ENCODE measurements at places on chromosomes 5 and 9.
A peak's percentile ranks its signal among the peaks of the same experiment; 100 is the strongest.

DNA sequence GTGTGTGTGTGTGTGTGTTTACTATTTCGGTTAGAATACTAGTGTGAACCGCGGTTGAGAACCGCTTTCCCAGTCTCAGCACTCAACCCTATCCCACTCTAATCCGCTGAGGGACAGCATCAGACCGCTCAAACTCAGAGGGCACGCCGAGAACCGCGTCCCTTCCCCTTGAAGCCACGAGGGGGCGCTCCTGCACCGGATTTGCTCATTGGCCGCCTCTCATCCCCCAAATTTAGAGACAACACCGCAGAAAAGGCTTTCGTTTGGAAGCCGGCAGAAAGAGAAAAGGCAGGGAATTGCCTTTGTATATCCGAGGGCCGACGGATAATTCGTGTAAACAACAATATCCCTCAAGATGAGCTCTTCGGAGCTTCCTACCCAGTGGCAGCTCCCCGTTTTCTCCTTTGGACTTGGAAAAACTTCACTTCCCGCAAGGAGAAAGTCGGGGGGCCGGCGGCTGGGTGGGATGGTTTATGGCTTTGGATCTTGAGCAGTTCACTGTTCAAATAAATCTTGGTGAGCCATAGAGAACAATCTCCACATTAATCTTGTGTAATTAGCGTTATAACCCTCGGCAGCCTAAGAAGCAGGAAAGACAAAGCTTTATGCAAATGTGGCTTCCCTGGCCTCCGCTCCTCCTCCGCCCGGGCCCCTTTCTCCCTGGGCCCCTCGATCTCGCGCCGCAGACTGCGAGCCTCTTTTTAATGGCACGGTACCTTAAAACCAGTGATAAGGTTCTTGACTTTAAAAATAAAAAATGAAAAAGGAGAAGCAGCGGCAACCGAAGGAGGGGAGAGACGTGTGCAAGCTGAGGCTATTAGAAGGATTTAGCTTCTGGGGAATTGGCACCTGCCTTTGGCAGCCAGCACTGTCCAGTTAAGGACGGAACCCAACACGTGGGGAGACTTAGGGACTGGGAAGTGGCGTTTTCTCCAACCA, 296.8 kb downstream of the PARP8 start:
- peak; percentile 18 for DNase-seq

DNA sequence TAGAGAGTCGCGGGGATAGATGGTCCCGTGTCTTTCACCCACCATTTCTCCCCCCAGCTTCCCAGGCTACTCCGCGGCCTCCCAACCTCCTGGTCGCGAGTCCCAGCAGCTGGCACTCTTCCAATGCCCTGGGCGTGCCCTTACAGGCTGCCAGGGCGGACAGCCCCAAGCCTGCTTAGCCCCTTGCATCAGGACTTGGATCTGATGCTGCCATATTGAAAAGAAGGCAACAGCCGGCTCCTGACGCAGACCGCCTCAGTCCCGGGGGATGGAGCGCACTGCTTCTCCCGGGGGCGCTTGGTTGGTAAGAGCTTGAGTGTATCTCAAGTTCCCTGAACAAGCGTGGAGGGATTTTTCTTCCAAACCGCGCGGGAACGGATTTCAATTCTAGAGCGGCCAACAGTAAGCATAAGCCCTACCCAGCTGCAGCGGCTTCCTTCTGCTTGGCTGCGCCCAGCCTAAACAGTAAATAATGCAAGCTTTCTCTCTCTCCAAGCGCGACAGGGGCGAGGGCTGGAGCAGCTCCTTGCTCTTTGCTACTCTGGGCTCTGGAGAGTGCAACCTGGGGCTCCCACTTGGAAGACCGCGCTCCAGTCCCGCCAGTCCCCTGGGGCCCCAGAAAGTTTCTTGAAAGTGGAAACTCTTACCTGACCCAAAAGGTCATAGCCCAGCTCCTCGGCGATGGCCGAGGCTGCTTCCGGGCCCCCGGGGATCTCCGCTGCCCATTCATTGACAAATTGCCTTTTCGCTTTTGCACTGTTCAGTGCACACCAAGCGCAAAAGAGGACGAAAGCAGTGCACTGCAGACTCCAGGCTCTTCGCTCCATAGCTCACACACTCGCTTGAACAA, 607 bp downstream of the PCSK1 start:
- no peak for DNase-seq

GRCh38 chr9:94821098-94821887, 94.8 kb downstream of the AOPEP start:
- no peak for DNase-seq

DNA sequence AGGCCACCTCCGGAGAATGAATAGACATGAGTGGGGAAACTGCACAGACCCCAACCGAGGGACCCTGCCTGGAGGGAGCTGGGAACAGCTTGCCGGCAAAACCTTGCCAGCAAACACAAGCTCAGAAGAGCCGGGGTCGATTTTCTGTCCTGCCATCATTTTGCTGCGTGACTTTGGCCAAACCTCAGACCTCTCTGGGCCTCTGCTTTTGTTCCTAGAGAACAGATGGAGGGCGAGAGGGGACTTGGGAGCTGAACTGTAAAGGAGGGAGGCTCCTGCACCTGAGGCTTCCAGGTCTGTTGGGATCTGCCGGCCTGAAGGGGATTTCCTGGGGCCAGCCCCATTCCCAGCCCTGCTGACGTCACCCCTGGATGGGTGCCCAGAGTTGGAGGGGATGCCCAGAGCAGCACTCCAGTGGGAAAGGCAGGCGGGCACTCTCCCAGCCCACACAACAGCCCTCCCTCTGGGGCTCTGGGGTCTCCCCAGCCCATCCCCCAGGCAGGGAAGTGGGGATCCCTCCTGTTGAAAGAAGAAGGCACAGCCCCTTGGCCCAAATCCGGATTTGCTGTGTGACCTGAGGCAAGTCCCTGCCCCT, 40.4 kb upstream of the SYNPO start:
- DNase-seq = no peak

- DNase-seq = no peak
These were observed 1180.6 kb upstream of the CDH18 start for GRCh38 chr5:21168557-21168956.

DNA sequence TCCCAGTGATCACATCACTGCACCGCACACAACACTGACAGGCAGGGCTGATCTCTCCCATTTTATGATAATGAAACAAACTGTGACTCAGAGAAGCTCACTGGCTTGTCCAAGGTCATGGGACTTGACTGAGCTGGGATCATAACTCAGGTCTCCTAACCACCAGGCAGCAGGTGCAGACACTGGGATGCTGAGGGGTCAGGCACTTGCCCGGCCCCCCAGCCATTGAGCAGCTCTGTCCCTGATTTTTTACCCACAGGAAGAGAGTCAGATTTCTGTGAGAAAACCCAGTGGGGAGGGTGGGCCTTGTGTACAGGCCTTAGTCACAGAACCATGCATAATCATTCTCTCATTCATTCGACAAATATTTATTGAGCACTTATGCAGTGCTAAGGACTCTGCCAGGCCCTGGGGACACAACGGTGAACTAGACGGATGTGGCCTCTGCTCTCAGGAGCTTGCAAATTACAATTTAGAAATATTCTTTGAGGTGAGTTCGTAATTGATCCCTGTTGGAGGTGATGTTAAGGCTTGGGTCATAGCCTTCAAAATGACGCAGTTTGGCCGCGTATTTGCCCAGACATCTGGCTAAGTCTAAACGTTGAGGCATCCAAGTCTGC, 54.5 kb upstream of the TGFBR1 start:
- no peak for DNase-seq

- DNase-seq = no peak
These were observed 19.2 kb upstream of the PITX1 start for GRCh38 chr5:135053278-135053677.

DNA sequence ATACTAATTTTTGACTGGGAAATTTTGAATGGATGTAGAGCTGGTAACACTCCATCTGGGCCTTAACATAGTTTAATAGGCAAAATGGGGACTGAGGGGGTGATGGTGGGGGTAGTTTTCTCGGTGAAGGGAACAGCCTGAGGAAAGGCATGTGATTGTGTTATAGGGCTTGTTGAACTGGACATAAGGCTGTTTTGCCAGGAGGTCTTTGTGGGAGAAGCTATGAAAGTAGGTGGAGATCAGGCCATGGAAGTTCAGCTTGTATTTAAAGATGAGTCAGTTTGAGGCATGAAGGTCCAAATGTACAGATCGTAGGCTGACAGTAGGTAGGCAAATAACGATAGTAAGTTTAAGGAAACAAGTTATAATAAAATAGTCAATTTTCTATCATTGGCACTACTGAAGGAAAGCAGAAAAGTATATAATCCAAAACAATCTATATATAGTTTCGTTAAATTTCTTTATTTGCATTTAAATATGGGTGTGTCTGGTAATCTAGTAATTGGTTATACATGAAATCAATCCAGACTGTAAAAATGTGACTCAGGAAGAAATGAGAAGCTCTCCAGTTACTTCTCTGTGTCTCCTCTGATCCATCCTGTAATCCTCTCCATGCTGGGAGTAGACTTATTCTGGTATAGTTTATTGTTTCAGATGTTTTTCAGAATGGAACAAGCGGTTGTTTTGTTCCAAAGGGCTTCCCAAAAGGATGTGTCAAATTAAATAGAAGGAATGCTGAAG, 2.8 kb downstream of the CSNK1G3 start:
- no peak for DNase-seq

GRCh38 chr5:152106571-152106970, 181.9 kb upstream of the GLRA1 start:
- no peak for DNase-seq

GRCh38 chr9:94681508-94681907, 42.2 kb upstream of the FBP1 start:
- DNase-seq = peak; percentile 13

GRCh38 chr5:151798674-151799073, 26.9 kb downstream of the G3BP1 start:
- DNase-seq = no peak

- no peak for DNase-seq
These were observed 74.9 kb downstream of the C9orf152 start for GRCh38 chr9:110133059-110133458.

GRCh38 chr5:159082474-159082873, 17.2 kb downstream of the EBF1 start:
- no peak for DNase-seq

GRCh38 chr5:114310666-114311065, 51.2 kb upstream of the KCNN2 start:
- DNase-seq = no peak

- no peak for DNase-seq
These were observed 149.6 kb downstream of the PRR16 start for GRCh38 chr5:120613729-120614128.

- DNase-seq = no peak
These were observed 16.9 kb downstream of the HMGXB3 start for GRCh38 chr5:150017226-150018005.

DNA sequence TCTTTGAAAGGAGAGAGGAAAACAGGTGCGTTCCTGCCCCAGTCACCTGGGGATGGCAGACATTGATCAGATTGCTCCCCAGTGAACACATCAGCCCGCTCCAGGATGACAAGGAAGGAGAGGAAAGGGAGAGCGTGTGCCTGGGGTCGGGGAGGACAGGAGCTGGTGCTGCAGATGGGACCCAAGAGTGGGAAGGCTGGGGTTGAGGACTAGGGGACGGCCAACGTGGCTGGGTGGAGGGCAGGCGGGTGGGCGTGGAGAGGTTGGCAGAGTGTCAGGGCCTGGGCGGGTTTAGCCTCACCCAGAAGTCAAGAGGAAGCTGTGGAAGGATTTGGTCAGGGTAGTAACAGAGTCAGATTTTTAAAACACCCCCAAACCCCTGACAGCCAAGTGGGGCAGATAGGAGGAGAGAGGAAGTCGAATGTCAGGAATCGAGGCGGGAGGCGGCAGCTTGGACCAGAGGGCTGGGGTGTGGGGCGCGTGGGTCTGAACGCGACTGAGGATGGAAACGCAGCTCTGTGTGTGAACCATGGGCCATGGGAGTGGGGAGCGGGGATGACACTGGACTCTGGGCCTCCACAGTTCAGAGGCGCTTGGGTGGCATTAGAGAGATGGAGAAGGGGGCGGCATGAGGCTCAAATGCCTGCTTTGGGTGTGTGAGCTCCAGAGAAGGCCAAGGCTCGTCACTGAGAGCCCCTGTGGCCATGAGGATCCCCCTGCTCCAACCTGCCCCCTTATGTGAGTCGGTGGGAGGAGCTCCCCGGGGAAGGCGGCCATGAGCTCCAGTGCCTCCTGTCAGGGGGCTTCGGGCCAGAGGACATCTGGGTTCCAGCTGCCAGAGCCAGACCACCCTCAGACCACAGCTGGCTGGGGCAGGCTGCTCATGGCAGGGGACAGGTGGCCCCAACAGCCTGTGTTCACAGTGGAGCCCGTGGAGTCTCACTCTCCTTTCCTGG, 24.6 kb downstream of the LAMC3 start:
- DNase-seq = no peak

DNA sequence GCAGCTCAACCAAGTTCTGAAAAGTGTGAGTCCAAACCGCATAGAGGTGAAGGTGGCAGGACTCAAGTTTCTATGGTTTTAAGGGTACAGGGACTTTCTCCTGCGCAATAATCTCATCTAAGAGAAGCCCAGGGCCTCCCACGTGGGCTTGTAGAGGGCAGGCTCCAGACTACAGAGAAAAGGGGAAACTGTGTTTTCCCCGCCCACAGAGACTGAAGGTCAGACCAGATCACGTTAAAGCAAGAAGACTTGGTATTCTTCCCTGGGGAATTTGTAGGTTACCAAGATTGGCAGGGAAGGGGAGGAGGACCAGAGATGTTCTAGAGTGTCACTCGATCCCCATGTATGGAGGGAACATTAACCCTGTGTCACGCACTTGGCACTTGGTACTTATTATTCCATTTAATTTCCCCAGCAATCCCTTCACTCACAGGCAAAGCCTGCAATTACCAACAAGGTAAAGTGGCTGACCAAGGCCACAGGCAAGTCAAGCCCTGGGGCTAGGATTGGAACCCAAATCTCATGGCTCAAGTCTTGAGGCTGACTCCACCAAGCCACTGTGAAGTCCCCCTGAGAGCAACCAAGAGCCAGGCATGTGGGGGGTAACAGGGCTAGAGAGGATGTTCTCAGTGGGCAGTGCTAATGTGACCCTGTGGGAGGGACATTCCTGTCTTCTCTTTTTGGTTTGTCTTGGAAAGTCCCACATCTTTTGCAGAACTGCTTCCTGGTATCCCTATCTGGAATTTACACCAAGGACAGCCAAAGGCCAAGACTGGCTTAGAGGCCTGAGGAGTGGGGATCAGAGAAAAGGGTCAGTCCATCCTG, 18.3 kb upstream of the NEK6 start:
- no peak for DNase-seq

- DNase-seq = no peak
These were observed 140.0 kb downstream of the EPB41L4A start for GRCh38 chr5:112279082-112279481.
